ENCODE measurements at places on chromosomes 2 and 18. TPM values are rescaled to one million over a fixed set of nuclear protein-coding genes. Genes with fewer than 3 reads are reported as not detected.

GRCh38 chr18:54769526-54770464, 58.5 kb upstream of the RAB27B start:
- peak; percentile 70 for DNase-seq

PLCL1 gene
- 0.18 TPM for total RNA-seq

DNA sequence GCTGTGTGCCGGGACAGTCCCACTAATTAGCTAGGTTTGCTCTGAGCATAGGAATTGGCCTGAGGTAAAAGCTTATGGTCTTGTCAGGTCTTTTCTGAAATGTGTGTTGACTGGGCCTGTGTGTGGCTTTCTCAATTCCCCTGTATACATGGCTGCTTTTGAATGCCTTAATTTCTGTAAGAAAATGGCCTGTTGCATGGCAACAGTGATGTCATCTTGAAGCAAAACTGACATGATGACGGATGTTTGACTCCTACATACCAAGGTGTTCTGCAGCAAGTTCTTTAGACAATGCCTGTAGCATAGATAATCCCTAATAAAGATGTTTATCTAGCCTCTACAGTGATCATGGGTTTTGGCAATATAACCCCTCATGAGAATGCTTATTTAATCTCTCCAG, 198.5 kb downstream of the OTX1 start:
- no peak for DNase-seq

- no peak for DNase-seq
Measured at GRCh38 chr2:74020702-74021406, 36.1 kb downstream of the TET3 start.

DNA sequence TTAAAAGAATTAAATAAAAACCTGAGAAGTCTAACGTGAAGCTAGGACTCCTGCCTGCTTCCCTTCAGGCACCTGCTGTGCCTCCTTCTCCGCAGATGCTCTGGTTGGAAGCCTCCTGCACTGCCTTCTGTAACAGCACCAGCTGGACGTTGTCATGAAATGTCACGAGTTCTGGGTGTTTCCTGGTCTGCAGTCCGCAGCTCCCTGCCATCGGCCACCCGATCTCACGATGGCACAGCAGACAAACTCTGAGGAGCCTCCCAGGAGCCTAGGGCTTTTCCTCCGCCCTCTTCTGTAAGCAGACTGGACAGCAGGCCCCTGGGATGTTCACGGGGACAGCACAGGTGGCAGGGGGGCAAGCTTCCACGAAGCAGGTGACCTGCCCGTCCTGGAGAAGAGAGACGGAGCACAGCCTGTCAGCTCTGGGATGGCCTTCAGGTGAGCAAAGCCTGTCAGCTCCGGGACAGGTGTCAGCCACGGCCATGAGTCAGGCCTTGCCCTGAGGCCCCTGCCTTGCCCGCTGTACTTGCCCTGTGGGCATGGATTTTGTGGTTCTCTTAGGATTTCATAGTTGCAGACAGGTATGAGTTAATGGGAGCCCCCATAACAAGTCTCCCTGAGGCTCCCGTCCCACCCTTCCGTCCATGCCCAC, 110.3 kb downstream of the PXDN start:
- DNase-seq: no peak

GRCh38 chr2:227154986-227155774, 8.8 kb downstream of the COL4A4 start:
- DNase-seq: peak; percentile 28

LOXHD1 gene
- total RNA-seq: not detected

- no peak for DNase-seq
Measured at GRCh38 chr18:76051396-76052226, 443.4 kb downstream of the ZNF516 start.

- DNase-seq: no peak
Measured at GRCh38 chr2:149954981-149955600, 367.5 kb upstream of the MMADHC start.

- DNase-seq: no peak
Measured at GRCh38 chr2:117293012-117293411, 521.5 kb upstream of the DDX18 start.

- peak; percentile 37 for DNase-seq
Measured at GRCh38 chr2:39127973-39128372, 7.1 kb upstream of the SOS1 start.

- DNase-seq: no peak
Measured at GRCh38 chr2:240201866-240202265, 61.4 kb upstream of the OTOS start.

- DNase-seq: peak; percentile 85
Measured at GRCh38 chr2:189249171-189249570, 69.6 kb upstream of the COL5A2 start.

DNA sequence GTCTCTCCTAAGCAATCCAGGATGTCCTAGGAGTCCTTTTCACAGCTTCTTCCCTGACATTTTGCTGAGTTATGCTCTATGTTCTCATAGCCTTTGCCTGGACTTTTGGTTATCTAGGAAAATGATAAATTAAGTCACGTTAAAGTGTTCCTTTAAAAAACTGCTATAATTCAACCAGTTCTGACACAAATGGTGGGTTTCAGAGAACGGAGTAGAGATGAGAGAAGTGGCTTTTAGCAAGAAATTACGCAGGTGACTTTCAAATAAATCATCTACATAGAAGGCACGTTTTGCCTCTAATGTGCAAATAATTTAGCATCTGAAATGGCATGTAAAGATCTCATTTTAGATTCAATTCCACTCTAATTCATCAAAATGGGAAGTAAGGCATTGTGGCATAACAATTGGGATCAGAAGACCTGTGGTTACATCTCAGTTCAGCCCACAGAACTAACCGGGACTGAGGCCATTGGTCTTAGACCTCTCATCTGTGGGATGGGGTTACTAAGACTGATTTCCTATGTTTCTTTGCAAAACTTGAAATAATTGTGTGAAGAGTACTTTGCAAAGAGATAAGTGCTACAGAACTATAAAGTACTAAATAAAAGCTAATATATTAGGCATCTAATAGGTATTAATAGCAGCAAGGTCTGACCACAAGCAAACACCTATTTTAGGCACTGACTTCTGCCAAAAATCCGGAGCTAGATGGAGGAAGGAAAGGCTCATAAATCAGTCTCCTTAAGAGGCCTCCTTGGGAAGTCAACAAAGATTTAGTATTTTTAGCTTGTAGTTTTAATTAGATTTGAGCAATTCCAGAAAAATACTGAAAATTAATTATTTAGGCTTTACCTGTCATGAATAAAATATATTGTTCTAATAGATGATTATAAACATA, 211.4 kb downstream of the PIEZO2 start:
- no peak for DNase-seq

DNA sequence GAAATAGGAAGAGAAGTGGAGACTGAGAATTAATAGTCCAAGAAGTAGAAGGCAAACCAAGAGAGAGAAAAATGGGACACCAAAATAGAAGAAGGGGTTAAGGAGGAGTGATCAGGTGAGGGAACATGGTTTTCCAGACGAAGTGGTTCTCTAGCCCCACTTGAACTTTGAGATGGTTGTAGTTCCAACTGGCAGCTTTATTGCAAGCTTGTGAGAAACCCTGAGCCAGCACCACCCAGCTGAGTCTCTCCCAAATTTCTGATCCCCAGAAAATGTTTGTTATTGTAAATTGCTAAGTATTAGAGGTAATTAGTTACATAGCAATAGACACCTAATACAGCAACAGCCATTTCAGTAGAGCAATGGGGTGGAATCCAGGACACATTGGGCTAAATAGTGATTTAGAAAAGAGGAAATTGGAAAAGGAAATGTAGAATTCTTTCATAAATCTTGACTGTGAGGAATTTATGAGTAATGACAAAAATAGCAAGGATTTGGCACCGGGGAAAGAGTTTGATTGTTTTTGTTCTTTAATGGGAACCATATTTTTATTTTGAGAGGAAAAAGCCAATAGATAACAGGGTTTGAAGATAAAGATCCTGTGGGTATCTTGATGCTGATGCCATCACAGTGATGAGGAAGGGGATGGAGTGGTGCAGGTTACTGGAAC, 62.1 kb upstream of the XDH start:
- DNase-seq: peak; percentile 19

DNA sequence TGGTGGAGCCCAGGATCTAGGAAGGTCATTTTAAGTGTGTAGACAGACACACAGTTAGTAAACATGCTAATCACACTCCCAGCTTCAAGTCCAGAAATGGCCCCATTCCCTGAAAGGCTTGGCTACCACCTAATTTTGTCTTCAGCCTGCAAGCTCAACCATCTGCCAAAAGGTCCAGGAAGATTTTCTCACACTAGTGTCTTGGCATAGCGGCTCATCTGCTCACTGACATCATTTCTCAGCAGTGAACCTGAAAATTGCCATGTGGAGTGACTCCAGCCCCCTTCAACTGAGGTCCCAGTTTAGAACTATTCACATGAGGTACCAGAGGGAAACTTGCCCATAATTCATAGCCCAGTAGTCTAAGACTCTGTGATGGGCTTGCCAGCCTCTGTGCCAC, 748.9 kb downstream of the LRP1B start:
- DNase-seq: no peak

GALR1 gene
- not detected for total RNA-seq

CFC1 gene
- total RNA-seq: not detected

DUSP28 gene
- 2.5 TPM for total RNA-seq

DNA sequence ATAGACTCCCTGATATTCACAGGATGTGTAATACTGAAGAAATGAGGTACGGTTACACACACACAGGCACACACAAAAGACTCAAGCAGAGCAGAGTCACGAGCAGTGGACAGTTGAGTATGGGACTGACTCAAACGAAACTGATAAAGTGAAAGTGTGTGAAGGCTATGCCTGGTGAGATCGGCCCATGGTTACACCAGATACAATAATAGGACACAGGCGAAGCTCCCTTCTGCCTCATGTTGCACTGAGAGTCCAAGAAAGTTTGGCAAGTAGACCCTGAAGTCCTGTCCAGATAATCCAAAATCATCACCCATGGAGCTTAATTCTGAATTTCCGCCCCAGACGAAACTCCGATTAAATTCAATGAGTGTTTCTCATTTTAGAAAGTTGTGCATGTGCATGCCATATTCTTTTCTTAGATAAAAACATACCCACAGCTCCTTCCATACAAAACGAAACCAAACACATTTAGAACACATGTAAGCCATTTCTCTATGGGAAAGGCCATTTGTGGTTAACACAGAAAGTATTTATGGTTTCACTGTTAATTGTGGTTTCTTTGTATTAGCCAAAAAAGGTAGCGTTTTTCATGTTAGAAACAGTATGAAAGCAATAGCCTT, 567.6 kb downstream of the PLCL1 start:
- DNase-seq: no peak

CDK5R2 gene
- total RNA-seq: not detected

All from IMR-90 (cell line).